ENCODE measurements at places on chromosomes 2 and 18.

GRCh38 chr2:52613064-52613463 lies 1154.5 kb upstream of the CHAC2 start:
- no peak for DNase-seq

DNA sequence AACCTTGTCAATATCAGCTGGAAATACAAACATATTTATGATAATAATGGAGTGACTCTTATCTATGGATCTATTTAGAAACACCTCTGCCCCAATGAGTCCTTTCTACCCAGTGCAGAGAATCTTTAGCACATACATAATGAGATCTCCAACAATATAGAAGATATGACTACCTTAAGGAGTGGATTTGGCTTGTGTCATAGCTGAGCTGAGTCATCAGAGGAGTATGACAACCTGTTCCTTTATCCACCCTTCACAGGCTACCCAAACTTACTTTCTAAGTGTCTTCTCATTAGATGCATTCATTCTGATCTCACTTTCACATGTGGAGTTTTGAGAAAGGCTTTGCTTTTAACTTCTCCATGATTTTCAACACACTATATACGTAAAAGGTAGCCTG lies 1218.9 kb downstream of the DSC3 start:
- DNase-seq: no peak

- no peak for DNase-seq
Measured at GRCh38 chr18:3552305-3552704, 102.3 kb downstream of the TGIF1 start.

DNA sequence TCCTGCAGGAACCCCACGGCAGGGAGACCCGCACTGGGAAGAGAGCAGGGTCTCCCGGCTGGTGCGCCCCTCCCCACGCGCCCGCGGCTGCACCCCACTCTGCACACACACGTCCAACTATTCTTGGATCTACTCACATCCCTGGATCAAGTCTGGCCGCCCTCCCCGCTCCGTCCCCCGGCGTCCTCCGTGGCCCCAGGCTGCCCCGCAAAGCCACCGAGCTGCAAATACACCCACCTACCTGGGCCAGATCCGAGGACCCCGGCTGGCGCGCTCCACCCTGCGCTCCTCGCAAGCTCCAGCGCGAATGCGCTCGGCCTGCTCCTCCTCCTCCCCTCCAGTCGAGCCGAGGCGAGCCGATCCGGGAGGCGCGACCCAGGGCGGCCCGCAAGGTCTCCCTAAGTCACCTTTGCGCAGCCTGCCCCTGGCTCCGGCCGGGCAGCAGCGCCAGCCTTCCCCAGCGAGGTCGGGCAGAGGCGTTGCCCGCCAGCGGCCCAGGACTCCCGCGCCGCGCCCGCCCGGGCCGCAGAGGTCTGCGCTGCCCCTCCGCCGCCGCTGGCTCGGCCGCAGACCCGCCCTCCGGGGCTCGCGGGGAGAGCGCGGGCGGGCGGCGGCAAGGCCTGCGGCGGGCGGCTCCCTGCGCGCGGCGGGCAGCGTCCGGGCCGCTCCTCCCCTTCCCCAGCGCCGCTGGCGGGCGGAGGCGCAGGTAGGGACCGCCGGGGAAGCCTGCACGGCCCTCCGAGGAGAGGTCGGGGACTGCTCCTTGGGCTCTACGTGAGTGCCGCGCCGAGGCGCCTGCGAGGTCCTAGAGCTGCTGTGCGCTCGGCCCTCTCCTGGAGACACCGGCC lies 126.0 kb downstream of the OSBPL1A start:
- no peak for DNase-seq

All from forelimb muscle (tissue), 1 donor.